Fibroblast of skin of right quadriceps (primary cell): ENCODE measurements at places on chromosomes 7 and 10.

- DNase-seq: peak; percentile 33
Observed at GRCh38 chr10:24370877-24371276, 161.9 kb downstream of the KIAA1217 start.

DNA sequence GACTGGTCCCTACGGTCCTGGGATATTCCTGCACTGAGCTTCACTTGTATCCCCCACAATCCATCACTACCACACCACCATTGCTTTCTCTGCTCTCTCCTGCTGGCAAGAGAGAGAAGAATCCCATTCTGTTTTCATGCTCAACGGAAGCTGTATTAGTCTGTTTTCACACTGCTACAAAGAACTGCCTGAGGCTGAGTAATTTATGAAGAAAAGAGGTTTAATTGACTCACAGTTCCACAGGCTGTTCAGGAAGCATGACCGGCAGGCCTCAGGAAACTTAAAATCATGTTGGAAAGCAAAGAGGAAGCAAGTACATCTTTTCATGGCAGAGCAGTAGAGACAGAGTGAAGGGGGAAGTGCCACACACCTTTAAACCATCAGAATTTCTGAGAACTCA lies 260.4 kb upstream of the LYZL1 start:
- no peak for DNase-seq

GRCh38 chr7:16023046-16023445 lies 336.6 kb upstream of the MEOX2 start:
- DNase-seq: no peak

DNA sequence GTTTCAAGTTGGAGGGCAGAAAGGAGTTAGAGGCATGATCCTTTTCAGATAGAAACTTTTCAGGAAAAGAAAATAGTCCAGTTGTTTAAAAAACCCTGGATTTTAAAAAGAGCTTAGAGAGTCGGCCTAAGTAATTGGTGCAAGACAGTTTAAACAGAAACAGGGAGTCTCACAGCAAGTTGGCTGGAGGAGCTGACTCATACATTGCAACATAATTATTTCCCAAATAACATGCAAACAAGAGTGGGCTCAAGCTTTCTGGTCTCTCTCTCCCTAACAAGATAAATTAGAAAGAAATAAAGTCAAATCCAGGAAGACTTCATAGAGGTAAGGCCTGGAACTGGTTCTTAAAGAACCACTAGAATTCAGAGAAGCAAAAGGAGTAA lies 100.3 kb upstream of the AGBL3 start:
- DNase-seq: peak; percentile 84

GRCh38 chr7:16967300-16967811 lies 85.6 kb upstream of the AGR3 start:
- peak; percentile 88 for DNase-seq
